Naive B cell (primary cell): ENCODE measurements at places on chromosomes 3 and 15. TPM values are rescaled to one million over a fixed set of nuclear protein-coding genes. Genes with fewer than 3 reads are reported as not detected.

GRCh38 chr3:107025961-107026360, 351.3 kb upstream of the CCDC54 start:
- DNase-seq: no peak
- H3K4me1 ChIP-seq: peaks cover 11% of the 10 kb centered on the region
- peaks cover 5% of the 10 kb centered on the region for H3K27me3 ChIP-seq
- no peaks in the 10 kb centered on the region for H3K36me3 ChIP-seq
- no peak overlapping the region for H3K27ac ChIP-seq

GRCh38 chr3:82294609-82295008, 533.2 kb upstream of the GBE1 start:
- no peak for DNase-seq
- H3K4me3 ChIP-seq: no peak overlapping the region
- no peak overlapping the region for H3K27ac ChIP-seq
- H3K4me1 ChIP-seq: no peaks in the 10 kb centered on the region

DNA sequence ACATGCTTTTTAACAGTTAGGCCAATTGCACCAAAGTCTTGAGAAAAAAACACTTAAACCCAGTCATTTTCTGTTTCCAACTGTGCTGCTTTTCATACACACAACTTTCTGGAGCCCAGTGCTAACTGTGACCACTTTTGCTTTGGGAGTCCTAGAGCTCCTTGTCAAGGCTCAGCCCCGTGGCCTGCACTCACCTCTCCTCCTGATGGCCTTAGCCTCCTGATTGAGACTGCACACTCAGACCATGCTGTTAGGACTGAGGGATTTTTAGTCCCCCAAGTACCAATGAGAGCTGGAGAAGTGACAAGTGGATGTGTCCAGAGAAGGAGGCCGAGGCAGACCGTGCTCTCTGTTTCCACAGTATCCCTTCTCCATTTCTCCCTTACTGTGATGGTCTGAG, 15.2 kb upstream of the RARRES1 start:
- peaks cover 30% of the 10 kb centered on the region for H3K36me3 ChIP-seq
- no peak overlapping the region for H3K4me3 ChIP-seq
- DNase-seq: no peak
- H3K4me1 ChIP-seq: no peaks in the 10 kb centered on the region

DNA sequence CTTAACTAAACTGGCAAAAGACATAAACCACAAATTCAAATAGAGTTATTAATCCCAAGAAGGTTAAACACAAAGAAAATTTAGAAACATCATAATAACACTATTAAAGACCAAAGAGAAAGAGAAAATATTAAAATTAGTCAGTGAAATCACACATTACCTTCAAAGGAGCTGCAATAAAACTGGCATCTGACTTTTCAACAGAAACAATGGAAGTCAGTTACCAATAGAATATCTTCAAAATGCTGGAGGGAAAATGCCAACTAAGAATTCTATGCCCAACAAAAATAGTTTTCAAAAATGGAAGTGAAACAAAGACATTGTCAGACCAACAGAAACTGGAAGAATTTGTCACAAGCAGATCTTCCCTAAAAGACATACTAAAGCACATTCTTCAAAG, 68.7 kb upstream of the RNF7 start:
- no peak overlapping the region for H3K27ac ChIP-seq
- DNase-seq: no peak
- peaks cover 4% of the 10 kb centered on the region for H3K4me1 ChIP-seq
- H3K4me3 ChIP-seq: no peak overlapping the region
- H3K27me3 ChIP-seq: peaks cover 6% of the 10 kb centered on the region

DNA sequence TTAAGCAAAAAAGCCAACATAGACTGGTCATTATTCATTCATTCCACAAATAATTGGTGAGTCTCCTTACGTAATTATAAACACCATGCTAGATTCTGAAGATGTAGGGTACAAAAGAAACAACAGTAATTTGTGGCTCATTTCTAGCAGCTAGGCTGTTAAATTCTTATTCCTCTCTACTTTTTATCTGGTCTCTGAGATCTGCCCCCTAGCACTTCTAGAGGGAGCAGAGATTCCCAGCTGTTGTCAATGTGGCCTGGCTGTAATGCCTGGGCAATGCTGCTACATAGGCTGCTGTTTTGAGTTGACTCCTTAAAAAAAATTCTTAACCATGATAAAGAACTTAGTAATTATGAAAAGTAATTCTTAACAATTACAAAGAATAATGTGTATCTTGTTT, 434.9 kb upstream of the THRB start:
- no peak overlapping the region for H3K4me3 ChIP-seq
- H3K27ac ChIP-seq: no peak overlapping the region
- no peaks in the 10 kb centered on the region for H3K27me3 ChIP-seq
- H3K36me3 ChIP-seq: no peaks in the 10 kb centered on the region
- no peaks in the 10 kb centered on the region for H3K4me1 ChIP-seq

DNA sequence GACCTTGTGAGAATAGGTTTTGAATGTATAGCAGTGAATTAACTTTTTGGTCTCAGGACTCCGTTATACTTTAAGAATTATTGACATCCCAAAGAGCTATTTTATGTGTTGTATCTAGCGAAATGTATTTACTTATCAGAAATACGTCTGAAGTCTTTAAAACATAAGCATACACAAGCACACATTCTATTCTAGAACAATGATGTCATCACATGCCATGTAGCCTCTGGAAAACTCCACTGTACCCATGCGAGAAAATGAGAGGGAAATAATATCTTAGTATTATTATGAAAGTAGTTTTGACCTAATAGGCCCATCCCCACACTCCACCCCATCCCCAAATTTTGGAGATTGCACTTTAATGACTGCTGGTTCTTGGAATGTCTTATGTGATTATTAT, 1.5 kb downstream of the POLR2M start:
- peak overlapping the region; percentile 93 for H3K4me3 ChIP-seq
- DNase-seq: no peak

- H3K36me3 ChIP-seq: peaks cover 9% of the 10 kb centered on the region
- H3K27me3 ChIP-seq: no peaks in the 10 kb centered on the region
- no peak overlapping the region for H3K4me3 ChIP-seq
- no peaks in the 10 kb centered on the region for H3K4me1 ChIP-seq
- no peak for DNase-seq
Measured at GRCh38 chr3:43074901-43075689, 30.8 kb downstream of the POMGNT2 start.

- DNase-seq: no peak
- no peak overlapping the region for H3K4me3 ChIP-seq
- H3K27me3 ChIP-seq: no peaks in the 10 kb centered on the region
Measured at GRCh38 chr3:8482960-8483665, 18.5 kb upstream of the LMCD1 start.

DNA sequence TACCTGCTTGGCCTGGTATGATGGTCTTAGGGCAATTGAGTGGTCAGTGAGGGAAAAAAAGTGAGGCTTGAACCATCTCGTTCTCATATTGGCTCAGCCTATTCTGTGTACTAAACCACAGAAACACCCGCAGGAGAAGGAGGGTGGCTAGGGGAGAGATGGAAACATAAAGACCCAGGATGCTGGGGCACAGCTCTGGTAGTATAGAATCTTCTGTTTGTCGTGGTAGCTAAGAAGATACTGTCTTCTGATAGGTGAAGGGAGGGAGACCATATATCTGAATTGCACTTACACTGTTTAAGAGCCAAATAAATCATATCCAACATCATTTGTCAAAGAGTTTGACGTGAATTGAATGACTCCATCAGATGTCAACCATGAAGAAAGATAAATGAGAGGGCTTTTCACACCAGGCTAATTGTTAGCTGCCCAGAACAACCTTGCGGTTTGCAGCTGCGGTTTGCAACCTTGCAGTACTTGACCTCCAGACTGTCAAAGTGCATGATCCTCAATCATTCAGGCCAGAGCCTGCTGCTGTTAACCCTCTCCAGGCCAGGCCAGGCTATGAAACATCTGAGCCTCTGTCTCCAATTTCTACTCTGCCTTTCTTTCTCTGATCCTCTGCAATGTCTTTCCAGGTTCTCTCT, 40.9 kb upstream of the PIK3R4 start:
- no peak overlapping the region for H3K27ac ChIP-seq
- H3K27me3 ChIP-seq: peaks cover 15% of the 10 kb centered on the region
- H3K36me3 ChIP-seq: no peaks in the 10 kb centered on the region
- no peaks in the 10 kb centered on the region for H3K4me1 ChIP-seq
- no peak for DNase-seq
- no peak overlapping the region for H3K4me3 ChIP-seq

- H3K27me3 ChIP-seq: peaks cover 5% of the 10 kb centered on the region
- peak within 1 kb of the TSS; percentile 75 for H3K27ac ChIP-seq
- H3K36me3 ChIP-seq: no peaks in the 10 kb centered on the region
- DNase-seq: peak; percentile 72
- peak within 1 kb of the TSS; percentile 93 for H3K4me3 ChIP-seq
Measured at GRCh38 chr15:82045892-82046665, at the start of gene MEX3B. Gene MEX3B, minus strand, starts transcription at chr15:82046018. Its CDS starts 313 bp downstream, at chr15:82045705.

GRCh38 chr15:39493424-39494067, 87.3 kb upstream of the THBS1 start:
- DNase-seq: no peak
- no peaks in the 10 kb centered on the region for H3K4me1 ChIP-seq
- H3K27me3 ChIP-seq: no peaks in the 10 kb centered on the region
- no peak overlapping the region for H3K27ac ChIP-seq

- H3K36me3 ChIP-seq: no peaks in the 10 kb centered on the region
- peaks cover 3% of the 10 kb centered on the region for H3K4me1 ChIP-seq
- H3K4me3 ChIP-seq: no peak overlapping the region
- no peaks in the 10 kb centered on the region for H3K27me3 ChIP-seq
- no peak for DNase-seq
- no peak overlapping the region for H3K27ac ChIP-seq
Measured at GRCh38 chr15:45427085-45427484, 48.7 kb upstream of the GATM start.

GRCh38 chr3:87778876-87779275, 279.9 kb downstream of the CGGBP1 start:
- peaks cover 6% of the 10 kb centered on the region for H3K27me3 ChIP-seq
- DNase-seq: no peak
- no peak overlapping the region for H3K4me3 ChIP-seq
- H3K27ac ChIP-seq: no peak overlapping the region

DNA sequence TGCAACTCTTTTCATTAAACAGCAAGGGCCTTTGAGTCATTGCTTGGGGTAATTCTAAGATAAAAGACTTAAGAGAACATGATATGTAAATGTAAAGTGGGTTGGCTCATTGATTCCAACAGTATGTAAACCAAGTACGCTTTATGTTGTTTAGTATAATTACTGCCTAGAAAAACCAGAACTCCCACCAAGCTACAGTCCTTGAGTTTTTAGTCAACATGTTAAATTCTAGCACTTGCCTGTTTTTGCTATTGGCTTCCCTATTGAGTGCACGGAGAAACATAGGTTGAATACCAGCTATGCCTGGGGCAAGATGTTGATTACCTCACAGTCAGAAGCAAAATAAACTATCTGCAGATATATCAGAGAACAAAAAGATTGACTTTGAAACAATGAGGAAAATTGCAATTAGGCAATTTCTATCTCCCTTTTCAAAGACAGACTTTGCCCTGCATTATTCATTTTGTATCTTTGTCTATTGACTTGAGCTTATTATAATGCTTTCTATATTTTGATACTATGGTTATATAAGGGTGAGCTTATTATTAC, 179.3 kb downstream of the ZPLD1 start:
- no peak overlapping the region for H3K4me3 ChIP-seq
- no peaks in the 10 kb centered on the region for H3K4me1 ChIP-seq
- H3K27me3 ChIP-seq: peaks cover 11% of the 10 kb centered on the region
- no peak for DNase-seq

DNA sequence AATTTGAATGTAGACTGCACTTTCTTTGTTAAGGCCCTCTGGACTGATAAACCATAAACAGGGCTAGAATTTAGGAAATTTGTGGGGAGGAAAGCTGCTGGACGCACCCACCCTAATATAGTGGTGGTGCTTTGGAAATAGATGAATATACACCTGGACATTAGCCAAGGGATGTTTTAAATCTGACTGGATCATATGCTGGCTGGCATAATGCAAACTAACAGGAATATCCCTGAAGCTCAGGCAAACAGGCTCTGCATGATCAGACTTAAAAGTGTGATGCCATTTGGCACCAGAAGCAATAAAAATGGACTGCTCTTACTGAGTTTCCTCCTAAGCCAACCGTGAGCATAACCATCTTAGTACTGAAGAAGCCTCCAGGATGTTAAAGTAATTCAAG, 465.8 kb upstream of the ROBO1 start:
- H3K27me3 ChIP-seq: no peaks in the 10 kb centered on the region
- H3K4me3 ChIP-seq: no peak overlapping the region
- H3K4me1 ChIP-seq: no peaks in the 10 kb centered on the region

DNA sequence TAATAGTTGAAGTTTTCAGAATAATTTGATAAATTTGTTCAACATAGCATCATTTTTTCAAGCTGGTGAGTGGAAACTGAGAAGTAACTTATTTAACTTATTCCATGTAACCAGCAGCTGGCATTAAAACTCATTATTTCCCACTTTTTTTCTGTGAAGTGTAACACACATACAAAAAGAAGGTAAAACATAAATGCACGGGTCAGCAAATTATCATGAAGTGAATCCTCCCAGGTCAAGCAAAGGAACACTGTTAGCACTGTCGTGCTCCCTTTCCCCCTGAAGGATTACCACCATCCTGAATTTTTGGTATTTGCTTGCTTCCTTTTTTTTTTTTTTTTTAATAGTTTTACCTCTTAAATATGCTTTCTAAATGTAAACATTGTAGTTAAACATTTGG, 77.6 kb upstream of the LRRFIP2 start:
- H3K36me3 ChIP-seq: peaks cover 8% of the 10 kb centered on the region
- DNase-seq: no peak
- H3K4me3 ChIP-seq: no peak overlapping the region
- H3K27me3 ChIP-seq: no peaks in the 10 kb centered on the region
- no peak overlapping the region for H3K27ac ChIP-seq
- H3K4me1 ChIP-seq: peaks cover 31% of the 10 kb centered on the region

GRCh38 chr3:136624894-136625815, 127.0 kb downstream of the STAG1 start:
- peak overlapping the region; percentile 53 for H3K27ac ChIP-seq
- H3K27me3 ChIP-seq: no peaks in the 10 kb centered on the region
- H3K4me3 ChIP-seq: no peak overlapping the region
- DNase-seq: no peak

- DNase-seq: no peak
- no peaks in the 10 kb centered on the region for H3K36me3 ChIP-seq
- no peak overlapping the region for H3K4me3 ChIP-seq
- peaks cover 62% of the 10 kb centered on the region for H3K27me3 ChIP-seq
Measured at GRCh38 chr15:77822631-77823230, 190.0 kb upstream of the LINGO1 start.

- H3K4me3 ChIP-seq: peak overlapping the region; percentile 91
- peaks cover 18% of the 10 kb centered on the region for H3K4me1 ChIP-seq
- DNase-seq: no peak
- H3K27me3 ChIP-seq: no peaks in the 10 kb centered on the region
Measured at GRCh38 chr3:142226474-142226873, 1.1 kb upstream of the GK5 start.

Gene EFL1
- polyA plus RNA-seq: 28.5 TPM

Gene GASK1A
- not detected for polyA plus RNA-seq

Gene RTP1
- not detected for polyA plus RNA-seq

Gene TMEM89
- not detected for polyA plus RNA-seq

Gene CPN2
- not detected for polyA plus RNA-seq

Gene WDR49
- polyA plus RNA-seq: 0.17 TPM

Gene CXCR6
- 0.27 TPM for polyA plus RNA-seq

Gene B3GNT5
- polyA plus RNA-seq: not detected

Gene SKIL
- 25.7 TPM for polyA plus RNA-seq

Gene TRNT1
- polyA plus RNA-seq: 15.6 TPM

Gene HCLS1
- polyA plus RNA-seq: 548 TPM

Gene SLC15A2
- 2.7 TPM for polyA plus RNA-seq

Gene CYP1A2
- not detected for polyA plus RNA-seq

Gene ZNF385D
- 0.98 TPM for polyA plus RNA-seq

Gene CFAP100
- not detected for polyA plus RNA-seq

Gene HIGD2B
- polyA plus RNA-seq: not detected
